ENCODE measurements at places on chromosomes 2 and 18.
A peak's percentile ranks its signal among the peaks of the same experiment; 100 is the strongest.

- DNase-seq: no peak
Measured at GRCh38 chr2:32479993-32480392, 123.2 kb downstream of the BIRC6 start.

DNA sequence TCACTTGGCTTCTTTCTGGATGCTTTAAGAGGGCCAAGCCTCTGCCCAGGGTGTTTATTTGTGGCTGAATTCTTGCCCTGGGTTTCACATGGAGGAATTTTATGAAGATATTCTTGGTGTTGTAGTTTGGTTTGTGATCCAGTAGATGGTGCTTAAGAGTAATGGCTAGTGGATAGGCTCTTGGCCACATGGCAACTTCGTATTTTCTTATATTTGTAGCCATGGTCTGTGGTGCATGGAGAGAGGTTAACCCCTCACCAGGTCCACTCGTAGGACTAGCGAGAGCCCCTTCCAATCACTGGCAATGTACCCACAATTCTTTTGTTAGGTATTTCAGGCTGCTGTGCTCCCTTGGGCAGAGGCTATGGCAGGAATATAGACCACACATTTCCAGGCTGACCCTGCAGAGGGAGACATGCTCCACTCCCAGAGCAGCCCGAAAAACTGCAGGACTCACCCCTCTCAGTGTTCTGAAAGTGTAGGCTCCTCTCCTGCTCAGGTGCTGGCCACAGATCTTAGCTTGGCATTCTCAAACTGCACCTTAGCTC lies 582.1 kb upstream of the SETBP1 start:
- no peak for DNase-seq

- DNase-seq: no peak
Measured at GRCh38 chr18:56627991-56628390, 10.4 kb downstream of the TXNL1 start.

DNA sequence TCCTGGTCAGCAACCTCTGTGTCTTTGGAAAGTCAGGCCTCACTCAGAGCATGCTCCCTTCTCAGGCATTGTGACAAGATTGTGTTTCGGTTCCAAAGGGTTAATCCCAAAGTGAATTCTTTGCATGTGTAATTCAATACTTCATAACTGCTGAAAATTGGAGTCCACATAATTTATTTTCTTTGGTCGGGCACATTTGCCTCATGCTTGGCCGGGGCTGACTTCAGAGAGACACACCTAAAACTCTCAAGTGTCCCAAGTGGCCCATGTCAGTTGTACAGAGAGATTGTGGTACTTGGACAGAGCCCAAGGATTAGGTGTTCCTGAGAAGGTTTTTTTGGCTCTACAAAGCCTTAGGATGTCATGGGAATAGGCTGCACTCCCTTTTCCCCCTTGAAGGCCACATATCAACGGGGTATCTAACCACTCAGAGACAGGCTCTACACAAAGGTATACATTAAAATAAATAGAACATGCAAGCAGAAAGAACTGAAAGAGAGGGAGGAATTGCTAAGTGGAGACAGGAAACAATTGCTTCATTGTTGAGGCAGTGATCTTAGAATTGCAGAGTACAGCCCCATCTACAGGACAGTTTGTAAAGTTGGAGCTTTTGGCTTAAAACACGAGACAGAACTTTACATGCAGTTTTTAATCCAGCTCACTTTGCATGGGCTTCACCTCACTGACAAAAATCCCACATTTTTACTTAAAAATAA lies 1232.3 kb upstream of the ZEB2 start:
- peak; percentile 26 for DNase-seq

DNA sequence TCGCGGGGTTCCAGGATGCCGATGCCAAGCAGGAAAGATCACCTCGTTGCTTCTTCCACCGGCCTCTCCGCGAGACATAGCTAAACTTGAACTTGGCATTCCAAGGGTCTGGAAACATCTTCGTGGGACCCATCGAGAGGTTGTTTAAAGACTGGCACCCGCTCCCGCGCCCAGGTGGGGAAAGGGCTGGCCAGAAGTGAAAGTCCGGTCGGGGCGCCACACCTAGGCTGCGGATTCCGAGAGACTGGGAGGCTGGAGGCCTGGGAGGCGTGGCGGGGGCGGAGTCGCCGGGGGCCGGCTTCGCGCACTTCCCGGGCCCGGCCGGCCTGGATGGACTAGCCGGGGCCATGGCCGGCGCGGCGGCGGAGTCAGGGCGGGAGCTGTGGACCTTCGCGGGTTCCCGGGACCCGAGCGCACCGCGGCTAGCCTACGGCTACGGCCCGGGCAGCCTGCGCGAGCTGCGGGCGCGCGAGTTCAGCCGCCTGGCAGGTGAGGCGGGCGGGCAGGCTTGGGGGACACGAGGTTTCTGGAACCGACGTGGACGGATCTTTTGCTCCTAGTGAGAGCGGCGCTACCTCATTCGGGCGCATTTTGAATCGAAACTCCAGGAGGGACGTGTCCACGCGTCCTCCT lies at the start of gene MOCOS:
MOCOS (plus strand) TSS at position 305 of the 633 bp plus-strand sequence; CDS start at position 348, 43 bp downstream.
- DNase-seq: no peak

DNA sequence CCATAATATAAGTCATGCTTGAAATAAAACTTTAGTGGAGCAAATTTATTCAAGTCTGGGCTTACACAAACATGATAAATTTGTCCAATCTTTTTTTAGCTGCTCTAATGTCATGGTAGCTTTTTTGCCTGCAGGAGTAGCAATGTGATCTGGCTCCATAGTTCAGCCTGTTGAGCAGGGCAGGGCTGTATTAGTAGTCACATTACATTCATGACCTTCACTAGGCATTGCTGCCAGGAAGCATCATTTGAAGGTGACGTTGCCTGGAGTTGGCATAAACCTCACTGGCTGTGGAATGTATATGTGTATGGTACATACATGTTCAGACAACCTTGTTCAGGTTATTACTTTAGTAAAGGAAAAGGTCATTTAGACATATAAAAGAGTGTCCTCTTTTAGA lies 76.6 kb downstream of the CCDC85A start:
- no peak for DNase-seq

DNA sequence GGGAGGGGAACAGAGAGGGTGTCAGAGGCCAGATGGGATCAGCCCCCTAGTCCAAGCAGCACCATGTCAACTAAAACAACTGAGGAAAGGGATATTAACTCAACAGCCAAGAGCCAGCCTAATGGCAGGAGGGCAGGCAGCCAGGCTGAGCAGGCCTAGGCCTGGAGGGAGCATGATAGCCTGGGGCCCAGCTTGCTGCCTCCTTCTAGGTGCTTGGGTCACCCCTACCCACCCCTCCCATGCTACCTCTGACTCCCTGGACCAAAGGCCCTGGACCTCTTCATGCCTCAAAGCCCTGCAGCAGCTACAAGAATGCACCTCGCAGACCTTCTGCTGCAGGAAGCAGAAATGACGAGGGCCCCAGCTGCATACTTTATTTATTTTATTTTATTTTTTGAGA lies 22.1 kb upstream of the TNS1 start:
- no peak for DNase-seq

DNA sequence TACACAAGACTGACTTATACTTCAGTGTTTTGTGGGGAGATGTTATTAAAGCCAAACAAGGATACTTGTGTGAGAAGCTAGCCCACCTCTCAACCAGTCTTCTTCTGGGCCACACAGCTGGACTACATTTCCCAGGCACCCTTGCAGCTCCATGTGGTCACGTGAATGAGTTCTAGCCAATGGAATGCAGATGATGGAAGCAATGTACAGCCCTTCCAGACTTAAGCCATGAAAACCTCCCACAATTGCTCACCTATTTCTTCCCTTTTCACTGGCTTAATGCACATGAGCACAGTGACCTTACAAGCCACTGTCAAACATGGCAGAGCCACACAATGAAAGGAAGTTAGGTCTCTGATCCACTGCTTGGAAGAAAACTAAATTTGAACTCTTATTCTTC lies 20.4 kb upstream of the FEZ2 start:
- peak; percentile 34 for DNase-seq

GRCh38 chr2:106562268-106563186 lies 75.4 kb downstream of the CD8B2 start:
- DNase-seq: peak; percentile 67

DNA sequence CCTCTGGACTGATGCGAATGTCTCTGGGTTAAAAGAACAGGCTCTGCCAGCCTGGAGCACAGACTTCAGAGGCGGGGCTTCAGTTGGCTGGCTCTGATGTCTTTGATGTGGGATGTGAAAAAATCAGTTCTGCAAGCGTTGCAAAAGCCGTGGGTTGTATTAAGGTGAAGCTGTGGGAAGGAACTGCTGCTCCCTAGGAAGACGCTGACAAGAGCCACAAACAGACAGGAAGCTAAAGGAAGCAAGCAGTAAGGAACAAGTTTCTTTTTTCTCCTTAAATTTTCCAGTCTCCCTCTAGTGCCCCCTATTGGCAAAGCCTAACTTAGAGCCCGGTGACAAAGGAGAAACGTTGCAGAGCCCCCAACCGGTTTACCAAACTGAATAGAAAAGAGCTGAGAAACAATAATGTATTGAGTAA lies 239.0 kb downstream of the CCDC178 start:
- no peak for DNase-seq

DNA sequence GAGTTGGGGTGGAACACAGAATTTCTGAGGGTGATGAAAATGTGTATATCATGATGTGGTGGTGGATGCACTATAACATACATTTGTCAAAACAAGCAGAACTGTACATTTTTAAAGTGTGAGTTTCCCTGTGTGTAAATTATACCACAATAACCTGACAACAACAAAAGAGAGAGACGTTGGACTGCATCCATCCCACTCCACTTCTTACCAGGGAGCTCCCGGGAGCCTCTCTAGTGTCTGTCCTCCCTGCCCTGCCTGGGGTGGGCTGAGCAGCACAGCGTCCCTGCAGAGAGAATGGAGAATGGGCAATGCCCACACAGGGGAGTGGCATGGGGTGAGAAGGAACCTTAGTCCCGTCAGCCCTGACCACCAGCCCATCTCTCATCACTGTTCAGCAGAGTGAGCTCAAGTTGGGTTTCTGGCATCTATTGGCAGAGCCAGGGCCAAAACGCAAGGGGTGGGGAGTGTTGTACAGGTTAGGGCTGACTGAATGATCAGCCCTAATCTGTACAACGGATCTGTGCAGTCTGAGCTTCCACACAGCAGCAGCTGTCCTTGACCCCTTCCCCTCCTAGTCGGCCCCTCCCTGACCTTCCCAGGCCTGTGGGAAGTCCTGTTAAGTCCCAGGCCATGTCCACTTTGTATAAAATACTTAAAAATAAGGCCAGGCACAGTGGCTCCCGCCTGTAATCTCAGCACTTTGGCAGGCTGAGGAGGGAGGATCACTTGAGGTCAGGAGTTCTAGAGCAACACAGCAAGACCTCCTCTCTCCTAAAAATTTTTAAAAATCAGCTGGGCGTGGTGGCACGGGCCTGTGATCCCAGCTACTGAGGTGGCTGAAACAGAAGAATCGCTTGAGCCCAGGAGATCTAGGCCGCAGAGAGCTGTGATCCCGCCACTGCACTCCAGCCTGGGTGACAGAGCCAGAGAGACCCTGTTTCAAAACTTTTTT lies 3.3 kb upstream of the PROC start:
- DNase-seq: no peak

- no peak for DNase-seq
Measured at GRCh38 chr2:239292531-239292930, 108.3 kb downstream of the HDAC4 start.

DNA sequence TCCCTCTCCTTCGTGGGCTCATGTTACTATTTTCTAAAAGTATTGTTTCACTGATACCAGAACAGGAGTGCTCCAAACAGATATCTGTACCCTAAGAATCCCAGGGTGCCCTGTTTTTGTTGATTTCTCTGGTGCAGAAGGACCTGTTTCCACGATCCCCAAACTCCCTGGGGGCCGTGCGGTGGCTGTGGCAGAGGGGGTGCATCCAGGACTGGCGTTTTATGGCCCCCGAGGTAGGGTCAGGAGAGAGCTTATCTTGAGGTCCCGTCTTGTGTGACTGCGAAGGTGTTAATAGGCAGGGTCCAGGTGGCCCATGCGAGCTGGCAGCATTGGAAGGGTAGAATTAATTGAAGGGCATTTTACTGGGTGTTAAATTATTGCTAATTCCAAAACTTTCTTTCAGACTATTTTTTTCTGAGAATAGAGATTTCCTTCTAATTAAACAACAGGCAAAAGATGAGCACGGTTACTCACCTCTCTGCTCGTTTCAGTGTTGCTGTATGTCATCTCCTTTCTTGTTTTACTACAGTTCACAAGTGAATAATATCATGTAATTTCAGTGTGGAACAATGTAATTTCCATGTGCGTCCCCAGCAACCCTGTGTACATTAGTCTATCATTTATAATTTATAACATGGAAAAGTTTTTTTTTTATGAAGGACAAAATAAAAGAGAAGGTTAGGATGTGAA lies 8.2 kb downstream of the TWIST2 start:
- no peak for DNase-seq

GRCh38 chr2:40395169-40396073 lies 56.5 kb downstream of the SLC8A1 start:
- DNase-seq: no peak

GRCh38 chr18:51235009-51235789 lies 37.7 kb upstream of the MEX3C start:
- no peak for DNase-seq

GRCh38 chr2:12675352-12675795 lies 41.4 kb upstream of the TRIB2 start:
- no peak for DNase-seq

- DNase-seq: no peak
Measured at GRCh38 chr2:97914691-97915213, 81.0 kb downstream of the TMEM131 start.

GRCh38 chr2:183195998-183196409 lies 71.8 kb downstream of the NUP35 start:
- no peak for DNase-seq

GRCh38 chr2:182920631-182921056 lies 54.2 kb upstream of the FRZB start:
- DNase-seq: no peak

- DNase-seq: no peak
Measured at GRCh38 chr2:158578703-158579330, 122.1 kb downstream of the PKP4 start.

GRCh38 chr2:28644760-28645159 lies 106.9 kb upstream of the PPP1CB start:
- no peak for DNase-seq

- DNase-seq: no peak
Measured at GRCh38 chr2:42922790-42923579, 130.6 kb upstream of the HAAO start.

DNA sequence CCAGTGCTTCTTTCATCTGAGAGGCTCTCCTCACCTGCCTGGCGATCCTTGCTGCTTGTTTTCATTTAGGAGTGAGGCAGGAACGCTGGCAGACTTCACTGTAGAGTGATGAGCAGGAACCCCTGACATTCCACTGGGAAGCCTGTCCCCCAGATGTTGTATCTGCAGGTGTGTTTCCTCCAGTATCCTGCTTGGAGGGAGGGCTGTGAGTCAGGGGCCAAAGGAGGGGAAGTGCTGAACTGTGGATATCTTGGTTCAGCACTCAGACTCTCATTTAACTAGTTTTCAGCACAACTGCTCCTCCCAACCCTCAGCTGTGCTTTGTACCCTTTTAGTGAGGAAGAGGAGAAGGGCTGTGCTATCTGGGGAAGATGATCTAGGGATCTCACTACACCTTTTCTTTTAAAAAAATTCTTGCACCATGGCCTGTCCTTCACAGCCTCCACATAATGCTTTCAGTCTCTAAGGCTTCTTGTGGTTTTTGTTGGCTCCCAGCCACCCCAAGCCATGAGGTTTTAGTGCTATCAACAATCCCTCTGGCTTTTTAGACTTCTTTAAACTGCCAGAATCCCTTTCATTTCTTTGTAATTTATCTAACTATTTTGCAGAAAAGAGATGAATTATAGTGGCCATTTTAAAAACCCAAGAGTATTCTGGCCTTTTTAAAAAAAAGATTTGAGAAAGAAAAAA lies 11.2 kb downstream of the ANKAR start:
- no peak for DNase-seq

- no peak for DNase-seq
Measured at GRCh38 chr2:5694306-5694705, 2.1 kb downstream of the SOX11 start.

- DNase-seq: no peak
Measured at GRCh38 chr18:60413944-60414547, 41.5 kb upstream of the MC4R start.
